Natural killer cell treated with Interleukin-12 subunit alpha and Interleukin-12 subunit beta and Interleukin-15 and Interleukin-18, amount 100 ng/mL, for 72 hours (primary cell): ENCODE measurements at places on chromosomes 6 and 20.

DNA sequence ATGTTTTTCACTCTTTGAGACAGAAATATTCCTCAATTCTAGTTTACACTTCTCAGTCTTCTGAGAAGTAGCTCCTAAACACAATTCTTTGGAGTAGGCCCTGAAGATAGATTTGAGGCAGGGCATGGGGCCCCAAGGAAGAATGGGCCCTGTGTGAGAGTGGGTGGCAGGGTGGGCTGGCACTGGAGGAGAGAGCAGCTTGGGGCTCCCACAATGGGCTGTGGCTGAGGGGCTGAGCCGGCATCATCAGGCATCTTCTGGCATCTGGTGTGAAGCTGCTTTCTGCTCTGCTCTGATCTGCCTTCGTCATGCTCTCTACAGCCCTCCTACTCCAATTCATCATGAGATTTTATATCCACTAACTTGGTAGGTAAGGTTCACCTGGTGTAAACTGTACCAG, 88.2 kb downstream of the CDH26 start:
- no peaks in the 10 kb centered on the region for H3K36me3 ChIP-seq
- H3K27me3 ChIP-seq = peaks cover 4% of the 10 kb centered on the region
- peaks cover 5% of the 10 kb centered on the region for H3K4me1 ChIP-seq
- DNase-seq = no peak
- no peak overlapping the region for H3K4me3 ChIP-seq

GRCh38 chr6:125821825-125822281, 31.1 kb downstream of the NCOA7 start:
- no peak for DNase-seq
- H3K27me3 ChIP-seq = no peaks in the 10 kb centered on the region
- H3K4me1 ChIP-seq = peaks cover 21% of the 10 kb centered on the region
- H3K4me3 ChIP-seq = no peak overlapping the region
- peaks cover 10% of the 10 kb centered on the region for H3K36me3 ChIP-seq

- H3K4me3 ChIP-seq = no peak overlapping the region
- no peak overlapping the region for H3K27ac ChIP-seq
- no peaks in the 10 kb centered on the region for H3K36me3 ChIP-seq
These were observed 88.0 kb downstream of the BANF2 start for GRCh38 chr20:17787816-17788215.

DNA sequence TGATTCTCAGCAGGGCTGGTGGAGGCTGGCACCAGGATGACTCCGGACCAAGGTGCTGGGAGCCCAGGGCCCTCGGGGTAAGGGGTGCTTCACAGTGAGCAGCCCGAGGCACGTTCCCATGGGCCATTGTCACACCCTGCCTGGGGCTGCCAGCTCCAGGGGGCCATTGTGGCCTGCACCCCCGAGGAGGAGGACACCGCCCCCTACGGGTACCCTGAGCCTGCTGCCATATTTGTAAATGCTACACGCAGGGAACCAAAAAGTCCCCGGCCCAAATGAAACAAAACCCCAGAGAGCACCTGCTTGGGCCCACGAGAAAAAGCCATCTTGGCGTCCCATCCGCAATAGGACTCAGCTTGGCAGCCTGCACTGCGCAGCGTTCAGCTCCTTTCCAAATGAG, 64.7 kb upstream of the GATA5 start:
- H3K4me1 ChIP-seq = peaks cover 3% of the 10 kb centered on the region
- no peak overlapping the region for H3K27ac ChIP-seq
- no peak overlapping the region for H3K4me3 ChIP-seq
- H3K27me3 ChIP-seq = no peaks in the 10 kb centered on the region
- H3K36me3 ChIP-seq = no peaks in the 10 kb centered on the region
